HFF-Myc (cell line): ENCODE measurements at places on chromosomes 12 and 14.

GRCh38 chr12:47812797-47813510 is 6.7 kb downstream of the HDAC7 start:
- DNase-seq, result no peak

DNA sequence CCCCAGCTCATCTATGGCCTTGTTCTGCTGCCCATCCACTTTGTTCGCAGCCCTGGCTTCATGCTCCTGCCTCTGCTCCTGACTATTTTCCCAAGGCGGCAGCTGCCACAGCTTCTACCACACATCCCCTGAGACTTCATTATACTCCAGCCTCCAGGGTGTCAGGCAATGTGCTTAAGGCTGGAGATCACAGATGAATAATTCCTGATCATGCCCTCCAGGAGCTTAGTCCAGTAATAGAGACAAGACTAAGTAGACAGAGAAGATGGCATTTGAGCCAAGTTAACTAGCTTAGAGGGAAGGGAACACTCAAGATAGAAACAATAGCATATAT is 7.1 kb downstream of the TAPBPL start:
- no peak for DNase-seq

DNA sequence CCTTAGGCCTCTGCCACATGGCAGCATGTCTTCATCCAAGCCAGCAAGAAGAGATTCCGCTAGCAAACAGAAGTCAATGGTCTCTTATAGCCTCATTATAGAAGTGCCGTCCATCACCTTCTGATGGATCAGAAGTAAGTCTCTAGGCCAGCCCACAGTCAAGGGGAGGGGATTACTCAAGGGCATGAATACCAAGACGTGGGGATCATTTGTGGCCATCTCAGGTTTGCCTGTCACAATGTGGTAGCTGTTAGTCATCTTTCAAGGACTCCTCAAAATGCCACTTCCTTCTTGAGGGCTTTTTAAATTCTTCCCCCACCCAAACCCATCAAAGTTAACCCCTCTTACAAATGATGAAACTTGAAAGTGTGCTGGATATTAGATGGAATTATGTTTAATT is 8.1 kb upstream of the ADCY6 start:
- DNase-seq, result no peak

DNA sequence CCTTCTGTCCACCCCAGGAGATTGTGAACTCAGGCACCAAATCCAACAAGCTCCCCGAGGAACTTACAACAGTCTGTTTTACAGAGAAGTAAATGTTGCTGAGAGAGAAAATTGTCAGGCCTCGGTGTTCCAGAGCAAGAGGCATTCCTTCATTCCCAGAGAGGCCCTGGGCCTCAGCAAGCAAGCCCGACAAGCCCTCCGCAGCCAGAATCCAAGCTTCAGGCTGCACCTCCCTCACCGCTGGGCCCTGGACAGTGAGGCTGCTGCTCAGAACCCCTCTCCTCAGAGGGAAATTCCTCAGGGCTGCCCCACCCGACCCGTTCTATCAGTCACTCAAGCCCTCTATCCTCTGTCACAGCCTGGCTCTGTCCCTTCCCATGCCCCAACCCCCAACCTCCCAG is 56.4 kb downstream of the ZFP36L1 start:
- no peak for DNase-seq

GRCh38 chr14:59332727-59333126 is 132.5 kb downstream of the GPR135 start:
- DNase-seq, result no peak

DNA sequence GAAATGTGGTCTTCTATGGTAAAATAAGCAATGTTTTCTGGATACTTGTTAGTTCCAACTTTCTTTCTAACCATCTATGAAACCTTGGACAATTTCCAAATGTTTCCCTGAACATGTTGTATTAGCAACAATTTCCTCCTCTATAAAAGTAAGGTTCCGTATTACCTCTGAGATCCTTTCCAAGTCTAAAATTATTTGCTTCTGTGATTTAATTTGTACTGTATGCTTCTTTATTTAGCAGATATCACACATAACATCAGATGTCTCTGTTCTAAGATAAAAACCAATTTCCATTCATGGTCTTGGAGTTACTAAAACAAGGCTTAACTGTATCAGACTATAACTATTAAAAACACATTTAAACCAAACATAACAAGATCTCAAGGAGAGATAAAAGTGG is 177.2 kb downstream of the FOXA1 start:
- DNase-seq, result no peak

- no peak for DNase-seq
These were observed 17.1 kb upstream of the BICD1 start for GRCh38 chr12:32089586-32089985.
